Neural progenitor cell (in vitro differentiated cells): ENCODE measurements at places on chromosomes 6 and 20. TPM values are rescaled to one million over a fixed set of nuclear protein-coding genes. Genes with fewer than 3 reads are reported as not detected.
A peak's percentile ranks its signal among the peaks of the same experiment; 100 is the strongest.

DNA sequence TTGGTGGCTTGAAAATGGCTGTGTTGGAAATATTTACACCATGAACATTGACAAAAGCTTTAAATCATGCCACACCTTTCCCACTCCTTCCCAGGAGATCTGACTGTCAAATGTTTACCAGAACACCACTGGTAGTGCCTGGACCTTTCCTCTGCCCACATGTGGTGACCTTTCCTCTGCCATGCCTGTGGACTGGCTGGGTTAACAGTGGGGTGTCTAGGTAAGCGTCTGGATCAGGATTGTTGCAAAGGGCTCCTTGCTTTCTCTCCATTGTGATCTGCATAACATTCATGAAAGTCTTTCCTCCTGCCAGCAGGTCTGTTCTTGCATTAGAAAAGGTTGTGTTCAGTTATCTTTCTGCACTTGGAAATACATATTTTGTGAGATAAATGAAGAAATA is 572.7 kb downstream of the DHX35 start:
- DNase-seq, result no peak

- DNase-seq, result no peak
Measured at GRCh38 chr6:130128326-130128725, 94.4 kb downstream of the SAMD3 start.

GRCh38 chr6:40713002-40713719 is 126.0 kb upstream of the LRFN2 start:
- DNase-seq, result peak; percentile 48

DNA sequence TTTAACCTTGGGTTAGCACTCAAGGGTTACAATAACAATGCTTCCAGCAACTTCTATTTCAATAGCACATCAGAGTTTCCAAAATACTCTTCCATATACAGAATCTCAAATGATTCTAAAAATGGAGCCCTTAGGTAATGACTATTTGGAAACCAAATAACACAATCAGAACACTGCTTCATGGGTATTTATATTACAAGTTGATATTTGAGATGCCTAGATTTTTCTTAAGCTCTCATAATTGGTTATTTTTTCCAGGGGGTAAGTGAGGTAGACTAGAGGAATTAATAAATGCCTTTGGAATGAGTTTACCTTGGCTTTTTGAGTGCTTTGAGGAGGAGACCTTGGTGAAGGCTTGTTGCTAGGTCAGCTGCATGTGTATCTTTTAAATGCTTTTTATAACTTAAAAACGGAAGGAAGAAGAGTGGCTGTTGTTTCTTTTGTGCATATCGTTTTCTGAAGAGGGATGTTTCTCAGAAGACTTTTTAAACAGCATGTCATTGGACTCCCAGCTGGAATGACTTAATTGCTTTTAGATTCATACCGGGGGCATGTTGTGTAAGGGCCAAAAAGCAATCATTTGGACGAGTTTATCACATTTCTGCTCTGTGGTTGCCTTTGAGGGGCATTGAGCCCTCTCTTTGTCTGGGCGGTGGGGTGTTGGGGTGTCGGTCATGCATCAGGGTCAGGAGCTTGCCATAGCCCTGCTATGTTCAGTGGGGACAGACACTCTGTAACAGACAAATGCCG is 186.0 kb downstream of the DTNBP1 start:
- no peak for DNase-seq

Gene TRIM10
- not detected in 2 replicates for total RNA-seq

DNA sequence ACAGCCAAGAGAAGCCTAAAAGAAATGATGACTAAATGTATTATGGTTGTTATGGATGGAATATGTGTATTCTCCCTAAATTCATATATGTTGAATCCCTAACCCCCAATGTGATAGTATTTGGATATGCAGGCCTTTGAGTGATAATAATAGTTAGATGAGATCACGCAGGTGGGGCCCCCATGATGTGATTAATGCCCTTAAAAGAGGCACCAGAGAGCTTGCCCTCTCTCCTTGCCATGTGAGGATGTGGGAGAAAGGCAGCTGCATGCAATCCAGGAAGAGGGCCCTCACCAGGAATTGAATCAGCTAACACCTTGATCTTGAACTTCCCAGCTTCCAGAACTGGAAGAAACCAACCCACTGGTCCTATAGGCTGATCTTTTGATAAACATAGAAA is 190.6 kb upstream of the TCF21 start:
- no peak for DNase-seq

Gene SLC17A1
- not detected in 2 replicates for total RNA-seq

DNA sequence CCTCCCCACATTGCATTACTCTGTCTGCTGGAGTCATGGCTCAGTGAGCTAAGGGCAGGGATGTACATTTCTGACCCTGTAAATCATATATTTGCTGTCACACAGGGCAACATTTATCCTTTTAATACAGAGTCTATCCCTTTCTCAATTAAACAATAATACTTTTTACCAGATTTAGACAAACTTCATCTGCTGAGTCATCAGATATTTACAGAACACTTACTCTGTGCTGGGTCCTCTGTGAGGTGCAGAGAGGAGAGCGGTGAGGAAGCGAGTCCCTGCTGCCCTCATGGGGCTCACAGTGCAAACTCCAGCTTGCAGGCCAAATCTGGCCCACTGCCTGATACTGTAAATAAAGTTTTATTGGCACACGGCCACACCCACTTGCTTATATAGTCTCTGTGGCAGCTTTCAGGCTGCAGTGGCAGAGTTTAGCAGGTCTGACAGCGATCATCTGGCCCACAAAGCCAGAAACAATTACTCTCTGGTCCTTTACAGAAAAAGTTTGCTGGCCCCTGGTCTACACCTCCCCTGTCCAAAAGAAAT is 144.5 kb downstream of the CDH26 start:
- no peak for DNase-seq

DNA sequence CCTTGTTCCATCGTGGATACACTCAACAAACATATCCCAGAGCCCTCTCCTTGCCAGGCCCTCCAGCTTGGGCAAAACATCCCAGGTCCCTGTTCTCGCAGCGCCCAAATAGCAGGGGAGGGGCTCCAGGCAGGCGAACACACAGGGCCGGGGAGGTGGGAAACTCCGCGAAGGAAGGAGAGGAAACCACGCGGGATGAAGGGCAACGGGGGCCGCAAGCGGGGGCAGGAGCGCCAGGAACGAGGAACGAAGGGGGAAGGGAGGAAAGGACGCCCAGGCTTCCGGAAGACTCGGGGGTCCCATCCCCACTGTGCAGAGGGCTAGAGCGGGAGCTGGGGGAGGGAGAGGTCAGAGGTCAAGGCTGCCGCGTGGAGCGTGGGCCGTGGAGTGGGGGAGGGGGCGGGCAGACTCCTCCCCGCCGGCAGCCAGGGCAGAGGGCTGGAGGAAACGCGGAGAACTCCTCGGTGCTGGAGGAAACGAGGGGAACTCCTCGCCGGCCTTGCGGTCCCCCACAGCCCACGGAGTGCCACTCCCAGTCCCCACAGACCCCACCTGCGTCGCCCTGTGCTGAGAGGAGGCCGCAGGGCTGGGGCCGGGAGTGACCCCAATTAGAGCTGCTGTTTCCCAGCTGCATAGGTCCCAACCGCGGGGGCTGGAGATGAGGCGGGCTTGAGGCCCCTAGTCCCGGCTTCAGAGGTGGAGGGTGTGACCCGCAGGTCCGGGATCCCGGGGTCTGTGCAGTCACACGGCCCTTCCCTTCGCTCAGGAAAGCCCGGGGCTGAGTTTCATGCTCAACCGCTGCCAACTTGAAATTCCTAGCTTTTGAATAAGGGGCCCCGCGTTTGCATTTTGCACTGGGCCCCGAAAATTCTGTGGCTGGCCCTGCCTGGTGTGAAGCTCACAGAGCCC is 1.2 kb upstream of the RBM38 start:
- peak; percentile 48 for DNase-seq

Gene CLVS2
- total RNA-seq, result 0.84 and 1.8 TPM in 2 replicates

Gene SPAG4
- 3.3 and 6.9 TPM in 2 replicates for total RNA-seq

- DNase-seq, result no peak
Measured at GRCh38 chr20:62327726-62328495, 25.1 kb downstream of the ADRM1 start.

- DNase-seq, result no peak
Measured at GRCh38 chr6:170056278-170056711, 234.6 kb downstream of the DLL1 start.

GRCh38 chr6:40286721-40287120 is 300.4 kb downstream of the LRFN2 start:
- DNase-seq, result no peak

Gene HLA-DQA2
- not detected in 2 replicates for total RNA-seq

GRCh38 chr20:610130-611046 is at the start of gene TCF15:
TSS of gene TCF15 (minus strand) at chr20:610309. CDS start at chr20:610237, 72 bp downstream.
- peak; percentile 87 for DNase-seq

GRCh38 chr6:89387516-89388201 is 24.4 kb downstream of the RRAGD start:
- DNase-seq, result no peak

DNA sequence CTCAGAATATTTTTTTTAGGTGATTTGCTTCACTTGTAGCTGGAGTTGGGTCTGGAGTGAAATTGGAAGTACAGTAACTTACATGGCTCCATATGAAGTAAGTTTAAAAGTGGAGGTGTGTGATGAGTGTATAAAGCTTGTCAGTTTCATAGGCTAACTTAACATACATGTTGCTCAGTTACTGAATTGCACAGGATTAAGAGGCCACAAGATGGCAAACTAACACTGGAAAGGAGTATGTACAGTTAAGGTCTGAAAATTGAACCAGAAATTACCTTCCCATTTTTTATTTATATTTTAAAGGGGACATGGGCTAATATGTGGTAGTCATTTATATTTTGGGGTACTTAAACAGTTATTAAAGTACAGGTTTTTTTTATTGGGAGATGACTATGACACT is 45.3 kb upstream of the SMIM8 start:
- no peak for DNase-seq

DNA sequence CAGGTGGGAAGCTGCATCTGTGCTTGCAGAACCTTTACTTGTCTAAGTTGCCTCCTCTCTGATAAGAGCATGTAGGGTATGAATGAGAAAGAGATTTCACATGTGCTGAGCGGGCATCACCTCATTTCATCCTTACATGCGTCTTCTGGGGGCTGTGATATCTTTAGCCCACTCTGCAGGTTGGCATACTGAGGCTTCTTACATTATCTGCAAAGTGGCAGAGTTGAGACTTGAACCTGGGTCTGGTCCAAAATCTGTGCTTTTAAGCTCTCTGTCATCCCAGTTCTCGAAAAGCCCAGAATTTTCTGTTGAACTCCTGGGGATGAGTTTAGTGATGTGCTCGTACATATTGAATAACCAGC is 2.0 kb upstream of the SRC start:
- no peak for DNase-seq

DNA sequence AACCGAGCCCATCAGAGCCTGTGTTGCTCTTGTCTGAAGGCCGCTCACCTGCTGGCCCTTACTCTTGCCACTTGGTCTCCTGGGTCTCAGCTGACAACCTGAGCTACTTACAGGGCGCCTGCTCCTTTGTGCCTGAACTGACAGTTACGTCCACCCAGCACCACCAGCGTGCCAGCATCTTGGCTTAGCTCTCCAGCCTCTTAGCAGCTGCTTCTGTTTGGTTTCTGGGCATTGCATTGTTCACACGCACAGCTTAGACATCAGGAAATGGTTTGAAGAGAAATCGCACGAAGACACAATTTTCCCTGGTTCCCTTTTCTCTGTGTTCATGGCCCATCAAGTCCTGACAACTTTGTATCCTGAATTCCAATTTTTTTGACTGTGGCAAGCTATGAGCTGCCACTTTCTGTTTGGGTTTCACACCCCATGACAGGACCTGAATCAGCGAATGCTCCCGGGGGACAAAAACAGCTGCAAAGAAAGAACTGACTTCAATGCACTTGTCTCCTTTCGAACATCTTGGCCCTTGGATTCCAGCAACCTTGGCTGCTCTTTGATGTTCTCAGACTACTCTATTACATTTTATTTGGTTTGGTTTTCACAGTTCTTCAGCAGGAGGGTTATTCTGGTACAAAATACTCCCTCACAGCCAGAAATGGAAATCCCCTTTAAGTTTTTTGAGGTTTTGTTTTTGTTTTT is 45.2 kb upstream of the LY86 start:
- DNase-seq, result no peak

Gene PPARD
- total RNA-seq, result 4.9 and 8.2 TPM in 2 replicates

Gene CTSA
- total RNA-seq, result 15.1 and 30.9 TPM in 2 replicates

- no peak for DNase-seq
Measured at GRCh38 chr6:139174961-139175360, 40.1 kb downstream of the HECA start.

Gene ELOVL2
- total RNA-seq, result 5.8 and 9.1 TPM in 2 replicates

Gene SALL4
- 219 and 274 TPM in 2 replicates for total RNA-seq

- no peak for DNase-seq
Measured at GRCh38 chr20:25090492-25091429, 8.8 kb upstream of the VSX1 start.

Gene MAP3K4
- 44.2 and 59.6 TPM in 2 replicates for total RNA-seq

GRCh38 chr20:15491575-15491974 is 1081.7 kb downstream of the KIF16B start:
- DNase-seq, result peak; percentile 30

- DNase-seq, result peak; percentile 81
Measured at GRCh38 chr20:49534255-49534712, 33.7 kb downstream of the PTGIS start.

DNA sequence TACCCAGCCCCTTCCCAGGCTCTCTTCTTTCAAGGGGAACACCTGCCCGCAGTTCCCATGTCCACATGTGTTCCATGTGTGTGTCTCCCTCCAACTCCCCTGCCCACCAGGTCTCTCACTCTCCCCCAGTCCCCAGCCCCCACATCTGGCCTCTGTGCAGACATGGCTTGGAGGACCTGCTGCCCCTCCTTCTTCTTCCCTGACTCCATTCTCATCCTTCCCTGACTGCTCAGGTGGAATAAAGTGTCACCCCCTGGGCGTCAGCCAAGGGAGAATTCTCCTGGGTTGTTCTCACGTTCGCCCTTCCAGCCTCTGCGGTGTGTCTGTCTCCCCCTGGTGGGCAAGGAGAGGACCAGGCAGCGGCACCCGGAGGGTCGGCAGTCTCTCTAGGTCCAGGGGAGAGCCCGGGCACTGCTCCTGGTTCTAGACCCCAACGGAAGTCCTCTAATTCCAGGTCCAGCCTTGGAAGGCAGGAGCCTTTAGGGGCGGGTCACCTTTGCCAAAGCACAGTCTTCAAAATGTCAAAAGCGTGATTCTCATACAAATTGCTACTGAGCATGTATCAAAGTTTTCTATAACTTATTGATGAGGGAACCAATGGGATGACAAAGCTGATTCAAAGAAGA is 50.5 kb downstream of the EBF4 start:
- peak; percentile 89 for DNase-seq

Gene MUCL3
- total RNA-seq, result 0.03 TPM in 1 of 2 replicates, not detected in the other

DNA sequence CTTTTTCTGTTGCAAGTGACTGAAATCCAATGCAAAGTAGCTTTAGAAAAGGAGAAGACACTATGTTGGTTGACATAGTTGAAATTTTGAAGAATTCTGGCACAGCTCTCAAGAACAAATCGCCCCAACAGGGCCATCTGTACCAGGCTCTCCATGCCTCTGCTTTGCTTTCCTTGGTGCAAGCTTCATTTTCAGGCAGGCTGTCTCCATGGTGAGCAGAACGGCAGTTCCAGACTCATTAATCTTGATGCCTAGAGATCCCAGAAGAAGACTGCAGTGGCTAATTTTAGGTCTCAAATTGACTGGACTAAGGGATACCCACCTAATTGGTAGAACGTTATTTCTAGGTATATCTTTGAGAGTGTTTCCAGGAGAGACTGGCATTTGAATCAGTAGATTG is 950.7 kb upstream of the FLRT3 start:
- DNase-seq, result no peak

Gene TMEM74B
- 2.5 and 4.2 TPM in 2 replicates for total RNA-seq

Gene FOXQ1
- not detected in 2 replicates for total RNA-seq
